Occipital lobe (tissue), 3 donors: ENCODE measurements at places on chromosomes 7 and 10. TPM values are rescaled to one million over a fixed set of nuclear protein-coding genes. Genes with fewer than 3 reads are reported as not detected.

DNA sequence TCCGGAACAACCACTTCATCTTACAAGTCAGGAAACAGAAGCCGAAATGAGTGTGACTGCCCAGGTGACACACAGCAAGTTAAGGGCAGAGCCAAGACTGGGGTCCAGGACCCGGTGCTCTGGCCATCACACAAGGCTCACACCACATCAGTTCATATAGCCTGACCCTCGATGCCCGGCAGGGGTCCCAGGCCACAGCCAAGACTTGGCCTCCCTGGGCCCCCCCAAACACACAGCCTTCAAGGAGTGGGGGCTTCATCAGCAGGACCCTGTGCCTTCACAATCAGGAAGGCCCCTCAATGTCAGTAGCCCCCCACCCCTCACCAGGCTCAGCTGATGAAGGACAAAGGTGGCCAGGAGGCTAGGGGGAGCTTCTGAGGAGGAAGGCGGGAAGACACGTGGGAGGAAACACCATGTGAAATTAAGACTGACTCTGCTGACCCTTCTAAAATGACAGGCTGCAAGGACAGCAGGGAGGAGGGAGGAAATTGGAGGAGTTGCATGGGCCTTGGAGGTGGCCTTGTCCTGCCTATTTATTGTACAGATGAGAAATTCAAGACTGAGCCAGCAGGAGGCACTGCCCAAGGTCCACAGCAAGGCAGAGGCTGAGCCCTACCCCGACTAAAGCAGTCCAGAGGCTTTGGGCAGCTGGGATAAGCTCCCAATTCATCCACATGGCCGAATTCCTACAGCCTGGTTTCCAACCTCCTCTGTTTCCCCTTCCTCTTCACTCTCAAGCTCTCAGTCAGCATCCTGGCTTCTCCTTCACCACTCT is 216.1 kb upstream of the ZMIZ1 start:
- no peak for DNase-seq

LIPN gene
- total RNA-seq: not detected

DNA sequence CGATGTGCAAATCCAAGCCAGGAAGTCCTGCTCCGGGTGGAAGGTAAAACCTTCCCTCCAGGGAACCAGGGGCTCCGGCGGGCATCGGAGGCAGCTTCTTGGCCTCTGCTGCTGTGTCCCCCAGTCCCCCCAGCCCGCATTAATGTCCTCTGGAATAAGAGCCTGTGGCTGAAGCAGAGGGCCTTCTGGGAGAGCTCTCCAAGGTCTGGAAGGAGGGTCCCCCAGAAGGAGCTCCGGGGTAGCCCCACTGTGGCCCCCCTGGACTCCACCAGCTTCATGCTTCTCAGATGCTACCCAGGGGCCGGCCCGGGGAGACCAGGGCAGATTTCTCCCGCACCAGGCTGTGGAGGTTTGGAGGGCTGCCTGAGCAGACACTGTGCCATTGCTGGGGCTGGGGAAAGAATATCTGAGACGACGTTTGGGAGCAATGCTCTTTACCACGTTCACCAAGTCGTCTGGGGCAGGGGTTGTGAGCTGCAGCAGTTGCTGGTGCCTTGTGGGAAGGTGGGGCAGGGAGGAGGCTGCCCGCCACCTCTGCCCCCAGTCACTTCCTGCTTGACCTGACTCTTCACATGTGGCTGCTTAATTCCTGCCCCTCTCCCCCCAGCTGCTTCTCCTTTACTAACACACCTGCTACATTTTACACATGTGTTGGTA is 8.3 kb downstream of the ZNF853 start:
- DNase-seq: no peak

DNA sequence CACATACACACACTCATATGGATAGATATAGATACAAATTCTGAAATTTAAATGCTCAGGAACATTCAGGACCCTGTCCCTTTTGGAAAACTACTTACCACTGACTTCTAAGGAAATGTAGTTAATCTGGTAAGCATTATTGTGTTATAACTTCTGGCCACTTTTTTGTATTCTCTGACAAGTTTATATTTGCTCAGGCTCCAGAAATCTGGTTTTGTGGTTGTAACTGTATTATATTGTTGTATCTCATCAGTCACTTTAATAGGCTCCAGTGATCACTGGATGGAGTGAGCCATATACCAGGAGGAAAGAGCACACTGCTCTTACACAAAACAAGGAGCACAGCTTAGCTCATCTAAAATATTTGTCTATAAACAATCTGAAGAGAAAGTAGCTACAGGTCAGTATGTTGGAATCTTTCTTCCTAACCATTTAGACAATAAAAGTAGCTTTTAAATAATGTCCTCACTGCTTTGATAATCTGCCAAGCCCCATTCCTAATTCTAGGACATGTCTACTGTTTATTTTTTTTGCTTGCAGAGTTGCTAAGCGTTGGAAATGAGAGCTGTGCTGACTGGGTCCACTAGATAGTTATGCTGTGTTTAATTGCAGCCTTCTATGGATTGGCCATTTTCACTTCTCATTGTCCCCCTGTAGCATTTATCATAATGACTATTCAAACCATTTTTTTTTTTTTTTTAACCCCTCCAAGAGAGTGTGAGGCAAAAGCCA is 43.8 kb downstream of the SMNDC1 start:
- DNase-seq: no peak

DNA sequence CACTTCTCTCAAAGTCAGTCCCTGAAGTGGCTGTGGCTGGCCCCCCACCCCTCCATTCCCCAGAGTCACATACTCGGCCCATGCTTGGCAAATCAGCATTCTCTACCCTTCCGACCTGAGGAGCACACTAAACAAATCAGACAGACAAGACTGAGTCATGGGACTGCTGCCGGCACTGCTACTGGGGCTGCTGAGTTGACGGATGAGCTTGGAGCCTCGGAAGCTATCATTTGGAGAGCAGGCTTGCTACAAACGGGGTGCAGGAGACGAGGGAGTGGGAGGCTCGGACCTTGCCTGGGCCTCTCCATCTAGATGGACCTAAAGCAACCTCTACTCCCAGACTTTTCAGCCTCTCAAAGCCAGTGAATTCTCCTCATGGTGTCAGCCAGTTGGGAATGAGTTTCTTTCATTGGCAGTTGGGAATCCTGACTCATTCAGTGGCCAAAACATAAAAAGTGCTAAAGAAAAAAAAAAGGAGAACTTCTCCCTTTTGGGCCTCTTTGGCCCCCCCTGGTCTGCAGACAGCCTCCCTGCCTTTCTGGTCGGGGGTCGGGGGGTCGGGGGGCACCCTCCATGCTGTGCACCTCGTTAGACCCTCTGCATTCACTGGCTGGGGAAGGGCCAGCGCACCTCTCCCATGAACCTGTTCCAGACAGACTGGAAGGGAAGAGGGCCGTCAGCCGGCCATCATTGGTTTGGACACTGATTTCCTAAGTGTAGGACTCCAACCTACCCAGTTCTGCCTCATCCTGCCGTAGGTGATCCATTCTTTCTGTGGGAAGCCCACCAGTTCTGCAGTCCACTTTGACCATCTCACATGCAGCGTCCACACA is 52.3 kb upstream of the COL13A1 start:
- no peak for DNase-seq
